ENCODE measurements at places on chromosomes 11 and 22.

GRCh38 chr11:75301601-75302345, 49.7 kb downstream of the ARRB1 start:
- no peak for DNase-seq

- no peak for DNase-seq
These were observed 24.2 kb upstream of the TREH start for GRCh38 chr11:118703563-118704106.

- no peak for DNase-seq
These were observed 31.1 kb upstream of the RAB30 start for GRCh38 chr11:83102834-83103233.

GRCh38 chr11:12989428-12990161, 19.5 kb upstream of the RASSF10 start:
- DNase-seq = no peak

GRCh38 chr11:69041516-69041915, 7.2 kb upstream of the TPCN2 start:
- DNase-seq = no peak

- DNase-seq = no peak
These were observed 26.2 kb upstream of the RAB1B start for GRCh38 chr11:66242095-66242765.

DNA sequence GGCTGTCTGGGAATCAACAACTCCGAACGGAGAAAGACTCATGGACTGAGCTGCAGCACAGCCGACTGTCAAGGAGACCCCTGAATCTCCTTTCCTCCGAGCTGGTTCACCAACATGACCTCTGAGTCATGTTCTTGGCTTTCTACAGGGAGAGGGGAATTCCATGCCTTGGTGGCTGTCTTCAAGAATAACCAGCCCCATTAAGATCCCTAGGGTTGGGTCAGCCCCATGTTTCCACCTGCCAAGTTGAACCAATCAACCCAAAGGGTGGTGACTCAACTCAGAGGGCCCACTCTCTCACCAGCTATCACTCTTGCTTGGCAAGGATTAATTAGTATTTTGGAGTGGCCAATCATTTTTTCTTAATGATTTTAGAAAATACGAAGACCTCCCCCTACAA, 28.3 kb upstream of the IGSF22 start:
- DNase-seq = no peak

GRCh38 chr11:9396310-9396709, 11.9 kb downstream of the IPO7 start:
- no peak for DNase-seq

Measured in CD4-positive, alpha-beta T cell (primary cell).